ENCODE measurements at places on chromosomes 7 and 10.

DNA sequence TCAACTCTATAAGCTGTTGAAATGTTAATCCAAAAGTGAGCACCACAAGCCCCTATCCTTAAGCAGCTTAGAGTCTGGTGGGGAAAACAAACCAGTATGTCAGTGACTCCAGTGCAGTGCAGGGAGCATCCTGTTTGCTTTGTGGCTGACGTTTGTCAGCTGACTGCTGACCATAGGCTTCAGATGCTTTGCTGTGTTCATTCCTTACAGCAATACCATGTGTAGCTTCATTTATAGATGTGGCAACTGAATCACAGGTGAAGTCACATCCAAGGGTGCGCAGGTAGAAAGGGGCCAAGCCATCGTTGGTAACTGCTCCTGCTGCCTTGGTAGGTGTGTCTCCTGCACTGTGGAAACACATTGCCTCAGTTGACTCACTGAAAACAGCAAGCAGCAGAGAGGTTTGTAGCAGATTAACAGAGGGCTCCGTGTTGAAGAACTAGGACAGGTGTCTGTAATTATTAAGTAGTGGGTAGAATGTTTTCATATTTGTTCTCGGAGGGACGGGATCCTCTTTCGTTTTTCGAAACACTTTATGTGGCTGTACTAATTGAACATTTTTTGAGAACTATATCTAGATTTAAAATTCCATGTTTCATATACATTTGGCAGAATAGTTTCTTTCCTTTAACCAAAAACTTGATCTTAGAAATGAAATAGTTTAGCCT lies 2.0 kb downstream of the INSIG1 start:
- no peak for DNase-seq

- no peak for DNase-seq
These were observed 121.3 kb upstream of the MGMT start for GRCh38 chr10:129345763-129346162.

DNA sequence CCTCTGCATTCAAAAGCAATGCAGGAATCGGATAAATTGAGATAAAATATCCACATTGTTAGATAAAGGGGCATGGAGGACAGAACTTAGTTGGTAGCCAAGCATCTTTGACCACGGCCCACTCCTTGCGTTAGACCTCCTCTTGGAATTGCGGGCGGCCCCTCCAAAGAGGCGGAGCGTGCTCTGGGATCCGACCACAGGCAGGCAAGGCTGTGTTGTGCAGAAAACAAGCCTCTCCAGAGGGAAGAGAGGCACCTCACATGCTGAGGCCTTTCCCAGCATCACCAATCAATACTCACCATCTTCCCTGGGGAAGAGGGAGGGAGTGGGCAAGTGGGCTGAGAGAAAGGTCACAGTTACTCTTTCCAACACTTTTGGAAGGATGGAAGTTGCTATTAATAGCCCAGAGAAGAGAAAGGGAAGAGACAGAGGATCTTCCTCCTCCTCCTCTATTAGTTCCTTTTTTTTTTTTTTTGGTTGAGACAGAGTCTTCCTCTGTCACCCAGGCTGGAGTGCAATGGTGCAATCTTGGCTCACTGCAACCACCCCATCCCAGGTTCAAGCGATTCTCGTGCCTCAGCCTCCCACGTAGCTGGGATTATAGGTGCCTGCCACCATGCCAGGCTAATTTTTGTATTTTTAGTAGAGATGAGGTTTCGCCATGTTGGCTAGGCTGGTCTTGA lies 49.7 kb upstream of the NRF1 start:
- DNase-seq = no peak

DNA sequence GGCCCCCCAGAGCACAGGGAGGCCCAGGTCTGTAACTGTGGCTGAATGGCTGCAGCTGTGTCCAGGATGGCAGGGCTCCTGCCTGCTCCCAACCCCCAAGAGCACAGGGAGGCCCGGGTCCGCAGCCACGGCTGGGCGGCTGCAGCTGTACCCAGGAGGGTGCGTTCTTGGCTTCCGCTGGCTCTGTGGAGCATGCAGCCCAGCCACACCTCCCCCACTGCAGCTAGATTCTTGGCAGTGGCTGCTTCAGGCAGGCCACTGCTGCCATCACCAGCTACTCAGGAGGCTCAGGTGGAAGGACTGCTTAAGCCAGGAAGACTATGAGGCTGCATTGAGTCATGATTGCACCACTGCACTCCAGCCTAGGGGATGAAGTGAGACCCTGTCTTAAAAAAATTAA lies 27.9 kb downstream of the C7orf25 start:
- DNase-seq = no peak

DNA sequence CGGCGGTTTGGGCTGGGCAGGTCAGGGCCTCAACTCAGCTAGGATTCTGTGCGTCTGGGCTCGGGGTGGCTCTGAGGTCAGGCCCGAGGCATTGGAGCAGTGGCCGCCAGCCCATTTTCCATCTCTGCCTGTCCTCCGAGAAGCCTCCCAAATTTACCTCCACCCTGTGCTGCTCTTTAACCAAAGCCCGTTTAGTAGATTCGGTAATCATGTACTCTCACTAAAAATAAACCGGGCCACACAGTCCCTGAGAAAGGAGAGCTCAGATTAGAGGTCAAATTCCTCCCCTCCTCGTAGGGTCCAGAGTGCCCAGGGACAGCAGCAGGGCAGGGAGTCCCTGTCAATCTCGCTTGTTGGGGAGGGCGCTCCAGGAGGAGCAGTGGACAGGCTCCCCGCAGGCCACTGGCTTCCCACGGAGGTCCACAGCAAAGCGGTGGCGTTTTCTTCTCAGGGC lies 88.7 kb upstream of the CHST15 start:
- no peak for DNase-seq

GRCh38 chr7:4282434-4283223 lies 399.5 kb upstream of the FOXK1 start:
- no peak for DNase-seq

DNA sequence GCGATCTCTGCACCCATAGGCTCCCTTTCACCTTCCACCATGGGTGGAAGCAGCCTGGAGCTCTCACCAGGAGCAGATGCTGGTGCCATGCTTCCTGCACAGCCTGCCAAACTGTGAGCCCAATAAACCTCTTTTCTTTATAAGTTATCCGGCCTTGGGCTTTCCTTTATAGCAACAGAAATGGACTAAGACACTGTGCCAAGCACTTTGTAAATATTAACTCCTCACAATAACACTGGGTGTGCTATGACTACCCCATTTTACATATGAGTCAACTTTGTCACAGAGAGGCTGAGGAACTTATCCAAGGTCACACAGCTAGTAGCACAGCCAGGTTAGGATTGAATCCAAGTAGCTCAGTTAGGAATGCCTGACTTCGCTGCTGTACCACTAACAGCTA lies 79.7 kb upstream of the KCNMA1 start:
- no peak for DNase-seq

GRCh38 chr7:82429408-82429807 lies 14.2 kb downstream of the CACNA2D1 start:
- no peak for DNase-seq

DNA sequence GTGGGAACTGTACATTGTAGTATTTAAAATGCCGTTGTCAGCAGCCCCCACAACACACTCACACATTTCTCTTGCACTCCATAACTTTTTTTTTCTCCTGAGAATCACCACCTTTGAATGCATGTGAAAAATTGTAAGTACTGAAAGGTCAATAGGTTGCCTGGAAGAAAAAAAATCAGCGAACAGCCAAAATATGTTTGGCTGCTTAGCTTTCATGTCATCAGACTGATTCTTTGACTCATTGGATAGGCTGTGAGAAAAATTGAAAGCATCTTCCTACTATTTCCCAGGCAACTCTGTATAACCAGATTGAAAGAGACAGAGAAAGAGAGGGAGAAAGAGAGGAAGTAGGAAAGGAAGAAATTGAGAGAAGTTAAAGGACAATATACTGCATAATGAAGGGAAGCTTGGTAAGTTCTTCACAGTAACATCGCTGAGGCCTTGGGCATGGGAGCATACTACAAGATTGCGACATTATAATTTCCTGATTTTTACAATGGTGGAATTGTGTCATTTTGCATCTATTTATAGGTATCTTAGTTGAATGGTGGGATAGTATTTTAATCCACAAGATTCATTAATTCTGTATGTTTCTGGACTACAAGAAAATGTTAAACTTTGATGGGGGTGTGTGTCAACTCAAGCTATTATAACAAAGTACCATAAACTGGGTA lies 249.3 kb upstream of the KCND2 start:
- no peak for DNase-seq

- DNase-seq = no peak
These were observed 617.1 kb downstream of the SORCS3 start for GRCh38 chr10:105258036-105258673.

GRCh38 chr10:106942035-106942662 lies 222.4 kb downstream of the SORCS1 start:
- no peak for DNase-seq

GRCh38 chr7:151925446-151926335 lies 30.6 kb upstream of the GALNTL5 start:
- DNase-seq = no peak

- DNase-seq = no peak
These were observed 28.9 kb upstream of the PCBD1 start for GRCh38 chr10:70917226-70917625.

- DNase-seq = no peak
These were observed 73.7 kb downstream of the PIK3CG start for GRCh38 chr7:106938803-106939202.
